Fibroblast of the aortic adventitia (primary cell): ENCODE measurements at places on chromosomes 3 and 15.

GRCh38 chr15:44535523-44536301 is 1.2 kb upstream of the EIF3J start:
- DNase-seq: no peak

DNA sequence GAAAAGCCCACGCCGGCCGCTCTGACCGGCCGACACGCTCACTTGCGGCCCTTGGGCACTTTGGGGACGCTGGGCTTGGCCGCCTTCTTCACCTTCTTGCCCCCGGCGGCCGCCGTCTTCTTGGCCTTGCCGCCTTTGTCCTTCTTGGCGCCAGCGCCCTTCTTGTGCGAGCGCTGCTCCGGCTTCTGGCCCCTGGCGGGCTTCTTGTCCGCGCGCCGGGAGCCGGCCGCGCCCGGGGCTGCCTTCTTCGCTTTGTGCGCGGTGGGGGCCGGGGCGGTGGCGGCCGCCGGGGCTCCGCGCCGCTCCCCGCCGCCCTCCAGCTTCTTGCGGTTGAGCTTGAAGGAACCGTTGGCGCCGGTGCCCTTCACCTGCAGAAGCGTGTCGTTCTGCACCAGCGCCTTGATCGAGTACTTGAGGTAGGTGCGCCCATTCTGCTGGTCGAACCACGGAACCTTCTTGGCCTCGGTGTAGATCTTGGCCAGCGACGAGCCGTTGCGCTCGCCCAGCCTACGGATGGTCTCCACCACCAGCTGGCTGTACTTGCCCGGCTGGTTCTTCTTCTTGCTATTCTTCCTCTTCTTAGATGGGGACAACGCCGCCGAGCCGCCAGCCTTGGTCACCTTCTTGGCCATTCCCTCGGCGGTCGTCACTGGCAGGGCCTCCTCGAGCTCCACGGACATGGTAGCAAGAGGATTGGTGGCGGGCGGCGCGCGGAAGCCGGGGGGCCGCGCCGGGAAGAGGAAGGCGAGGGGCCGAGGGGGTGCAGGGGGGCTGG is 36.7 kb downstream of the HMCES start:
- DNase-seq: peak; percentile 33

GRCh38 chr3:146493221-146493620 is 23.9 kb upstream of the PLSCR2 start:
- peak; percentile 66 for DNase-seq

DNA sequence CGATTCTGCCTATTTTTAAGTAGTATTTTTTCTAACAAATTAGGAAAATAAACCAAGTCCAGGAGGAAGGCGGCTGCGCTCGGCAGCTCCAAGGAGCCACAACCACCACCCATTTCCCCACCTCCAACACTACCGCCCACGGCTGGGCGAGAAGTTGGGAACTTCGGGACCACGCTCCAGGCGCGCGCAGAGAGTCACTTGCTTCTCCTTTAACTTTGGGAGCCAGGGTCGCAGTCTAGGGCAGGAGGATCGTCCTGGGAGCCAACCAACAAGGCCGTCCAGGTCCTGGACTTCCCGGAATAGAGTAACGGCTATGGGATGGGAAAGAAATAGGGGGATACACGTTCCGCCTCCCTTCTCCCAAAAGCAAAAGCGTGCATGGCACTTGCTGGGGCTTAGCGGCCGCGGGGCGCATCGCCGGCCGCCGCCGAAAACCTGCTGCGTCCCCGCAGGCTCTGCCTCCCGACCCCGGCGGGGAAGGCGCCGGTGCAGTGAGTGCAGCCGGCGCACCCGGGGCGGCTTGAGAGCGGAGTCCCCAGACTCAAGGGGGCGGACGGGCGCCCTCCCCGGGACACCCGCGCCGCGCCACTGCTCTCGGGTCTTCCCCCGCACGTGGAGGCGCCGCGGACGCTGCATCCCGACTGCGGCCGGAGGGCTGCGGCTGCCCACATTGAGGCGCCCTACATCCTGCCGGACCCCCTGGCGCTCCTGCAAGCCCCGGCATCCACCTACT is 699 bp downstream of the MEGF11 start:
- DNase-seq: peak; percentile 25

DNA sequence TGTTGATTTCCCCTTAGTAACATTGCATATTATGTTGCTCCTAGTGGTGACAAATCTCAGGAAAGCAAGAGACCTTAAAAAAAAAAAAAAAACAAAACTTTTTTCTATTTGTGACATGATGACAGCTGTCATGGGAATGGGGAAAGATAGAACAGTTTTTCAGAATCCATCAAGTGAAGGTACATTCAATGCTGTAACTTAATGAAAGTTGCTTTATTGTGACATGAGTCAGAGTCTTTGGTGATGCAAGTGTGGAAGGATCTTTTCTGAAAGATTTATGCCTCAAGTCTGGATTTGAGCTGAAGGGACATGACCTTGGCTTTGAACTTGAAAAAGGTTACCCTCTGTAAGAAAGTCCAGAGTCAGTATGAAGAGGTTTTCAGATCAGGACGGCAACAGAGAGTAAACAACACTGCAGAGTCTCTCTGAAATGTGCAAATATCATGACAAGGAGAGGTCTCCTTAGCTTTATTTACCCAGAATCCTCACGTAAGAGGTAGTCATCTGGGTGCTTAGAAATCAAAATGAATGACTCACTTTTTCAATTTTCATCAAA is 424.7 kb downstream of the CNTN4 start:
- no peak for DNase-seq

DNA sequence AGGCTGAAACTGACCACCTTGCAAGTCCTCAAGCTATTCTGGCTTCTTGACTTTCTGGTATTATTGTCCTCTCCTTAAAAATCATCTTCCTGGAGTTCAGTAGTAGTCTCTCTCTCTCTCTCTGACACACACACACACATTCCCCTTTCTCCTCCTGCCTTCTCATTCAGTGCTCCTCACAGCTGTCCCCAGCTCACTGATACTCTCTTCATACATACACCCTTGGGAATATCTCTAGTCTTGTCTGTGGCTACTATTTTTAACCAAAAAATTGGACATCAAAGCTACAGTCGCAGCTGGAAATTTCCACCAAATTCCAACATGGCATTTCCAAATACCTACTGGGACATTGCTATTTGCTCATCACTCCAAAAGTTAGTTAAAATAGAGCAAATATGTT is 178.9 kb downstream of the ECT2 start:
- no peak for DNase-seq

- no peak for DNase-seq
Measured at GRCh38 chr15:58406811-58407210, 25.0 kb upstream of the LIPC start.

GRCh38 chr3:119582178-119582577 is 2.9 kb downstream of the ADPRH start:
- no peak for DNase-seq

- DNase-seq: peak; percentile 68
Measured at GRCh38 chr15:93036951-93037819, 51.8 kb downstream of the RGMA start.

- DNase-seq: no peak
Measured at GRCh38 chr15:68428431-68428940, 3.5 kb downstream of the ITGA11 start.

DNA sequence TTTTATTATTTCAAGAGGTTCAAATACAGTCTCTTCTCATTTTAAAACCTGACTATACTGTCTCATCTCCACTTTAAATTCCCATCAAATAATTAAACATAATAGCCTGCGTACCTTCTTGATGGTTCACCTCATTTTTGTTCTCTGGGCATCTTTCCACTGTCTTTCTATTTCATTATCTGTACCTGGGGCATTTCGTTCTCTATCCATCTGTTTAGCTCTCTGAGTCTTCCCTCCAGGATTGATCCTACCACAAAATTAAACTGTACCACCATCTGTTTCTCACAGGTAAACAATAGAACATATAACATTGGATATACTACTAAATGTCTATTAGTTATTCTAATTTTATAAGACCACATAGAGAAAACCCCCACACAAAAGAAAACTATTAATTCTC is 1331.4 kb downstream of the NSUN3 start:
- DNase-seq: no peak

DNA sequence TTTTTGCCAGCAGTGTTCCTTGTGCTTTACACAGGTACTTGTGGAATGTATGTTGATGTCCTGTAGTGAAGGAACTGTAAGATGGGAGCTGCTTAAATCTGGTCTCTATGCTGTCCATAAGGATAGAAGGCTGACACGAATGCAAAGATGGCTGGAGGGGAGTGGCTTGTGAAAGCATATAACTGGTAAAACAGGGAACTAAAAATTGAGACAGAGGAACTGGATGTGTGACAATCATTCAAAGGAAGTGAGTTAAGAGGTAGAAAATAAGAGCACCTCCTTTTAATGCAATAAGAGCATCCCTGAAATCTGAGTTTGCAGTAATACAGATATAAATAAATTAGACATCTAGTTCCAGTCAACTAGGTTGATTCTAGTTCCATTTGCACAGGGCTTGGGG is 35.2 kb downstream of the RNF13 start:
- no peak for DNase-seq

DNA sequence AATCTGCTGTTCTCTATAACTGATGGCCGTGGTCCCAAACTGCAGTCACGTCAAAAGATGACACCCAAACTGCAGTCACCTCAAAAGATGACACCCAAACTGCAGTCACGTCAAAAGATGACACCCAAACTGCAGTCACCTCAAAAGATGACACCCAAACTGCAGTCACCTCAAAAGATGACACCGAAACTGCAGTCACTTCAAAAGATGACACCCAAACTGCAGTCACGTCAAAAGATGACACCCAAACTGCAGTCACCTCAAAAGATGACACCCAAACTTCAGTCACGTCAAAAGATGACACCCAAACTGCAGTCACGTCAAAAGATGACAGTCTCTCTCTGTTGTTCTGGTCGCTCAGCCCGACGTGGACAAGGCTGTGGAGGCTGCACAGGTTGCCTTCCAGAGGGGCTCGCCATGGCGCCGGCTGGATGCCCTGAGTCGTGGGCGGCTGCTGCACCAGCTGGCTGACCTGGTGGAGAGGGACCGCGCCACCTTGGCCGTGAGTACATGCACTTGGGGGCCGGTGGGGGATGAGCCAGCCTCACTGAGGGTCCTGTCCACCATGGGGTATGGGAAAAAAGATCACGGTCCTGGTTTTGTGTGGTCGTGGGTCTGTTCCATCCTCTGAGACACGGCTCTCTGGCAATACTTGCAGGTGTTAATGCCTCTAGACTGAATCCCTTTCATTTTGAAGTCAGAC is 7.7 kb downstream of the ALDH1A3 start:
- DNase-seq: no peak

DNA sequence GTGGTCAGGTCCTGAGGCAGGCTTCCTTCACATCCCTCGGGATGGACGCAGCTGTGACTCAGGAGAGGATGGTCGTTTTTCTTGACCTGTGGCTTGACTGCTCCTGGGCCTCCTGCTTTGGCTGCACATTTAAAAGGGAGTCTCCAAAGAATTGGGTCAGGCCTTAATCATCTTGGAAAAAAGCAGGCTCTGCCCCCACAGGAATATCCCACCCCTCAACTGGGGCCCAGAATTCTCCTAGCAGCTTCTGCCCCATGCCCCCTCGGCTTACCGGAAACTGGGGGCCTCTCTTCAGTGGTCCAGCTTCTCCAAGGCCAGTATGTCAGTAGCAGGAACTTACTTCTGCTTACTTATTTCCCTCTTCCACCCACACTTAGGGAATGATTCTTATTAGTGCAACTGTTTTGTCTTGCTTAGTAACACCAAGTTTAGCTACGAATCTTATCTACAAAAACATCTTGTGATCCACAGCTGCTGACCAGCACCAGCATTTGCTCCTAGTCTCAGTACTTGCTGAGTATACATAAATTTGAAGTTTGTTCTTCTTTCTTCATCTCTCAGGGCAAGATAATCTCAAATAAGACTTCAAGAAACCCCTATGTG is 35.7 kb downstream of the ATG7 start:
- DNase-seq: no peak

GRCh38 chr3:196203846-196204245 is 7.4 kb downstream of the ZDHHC19 start:
- no peak for DNase-seq

DNA sequence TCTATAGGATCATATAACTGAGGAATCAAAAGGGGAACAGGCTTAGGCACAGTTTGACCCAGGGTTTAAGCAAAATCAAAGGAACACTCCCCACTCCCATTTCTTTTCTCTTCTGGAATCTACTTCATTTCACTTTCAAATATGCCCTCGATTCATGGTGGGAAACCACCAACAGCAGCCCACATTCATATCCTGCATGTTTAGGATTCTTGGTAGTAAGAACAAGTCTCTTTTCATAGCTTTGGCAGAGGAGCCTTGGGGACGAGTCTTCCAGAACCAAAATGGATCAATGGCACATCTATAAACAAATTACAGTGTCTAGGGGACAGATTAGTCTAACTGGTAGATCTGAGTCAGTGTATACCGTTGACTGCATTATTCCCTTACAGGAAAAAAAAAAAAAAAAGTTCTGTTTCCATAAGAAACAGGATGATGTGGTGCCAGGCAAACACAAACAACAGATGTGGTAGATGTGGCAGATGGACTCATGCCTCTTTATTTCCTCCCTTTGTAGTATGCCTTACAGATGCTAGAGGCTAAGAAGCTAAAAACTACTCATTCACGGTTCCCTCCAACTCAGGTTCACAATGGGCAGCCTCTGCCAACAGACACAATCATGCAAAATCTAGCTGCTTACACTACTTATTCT is 578.3 kb upstream of the ADAMTS9 start:
- no peak for DNase-seq

DNA sequence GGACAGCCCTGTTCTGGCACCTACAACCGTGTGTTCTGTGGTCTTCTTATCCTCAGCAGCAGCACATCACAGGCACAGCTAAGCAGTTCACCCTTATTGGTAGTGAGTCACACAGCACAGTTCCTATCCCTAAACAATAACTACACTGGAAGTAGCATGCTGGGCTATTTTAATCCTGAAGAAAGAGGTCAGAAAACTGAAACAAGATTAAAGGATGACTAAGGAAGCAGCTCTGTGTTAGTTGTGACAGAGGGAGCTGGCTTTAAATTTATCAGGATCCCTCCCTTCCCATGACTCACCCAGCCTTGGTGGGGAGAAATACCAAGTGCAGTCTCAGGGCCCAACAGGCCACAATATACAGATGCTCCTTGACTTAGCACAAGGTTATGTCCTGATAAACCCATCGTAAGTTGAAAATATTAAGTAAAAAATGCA is 144.3 kb downstream of the ERC2 start:
- DNase-seq: peak; percentile 90

DNA sequence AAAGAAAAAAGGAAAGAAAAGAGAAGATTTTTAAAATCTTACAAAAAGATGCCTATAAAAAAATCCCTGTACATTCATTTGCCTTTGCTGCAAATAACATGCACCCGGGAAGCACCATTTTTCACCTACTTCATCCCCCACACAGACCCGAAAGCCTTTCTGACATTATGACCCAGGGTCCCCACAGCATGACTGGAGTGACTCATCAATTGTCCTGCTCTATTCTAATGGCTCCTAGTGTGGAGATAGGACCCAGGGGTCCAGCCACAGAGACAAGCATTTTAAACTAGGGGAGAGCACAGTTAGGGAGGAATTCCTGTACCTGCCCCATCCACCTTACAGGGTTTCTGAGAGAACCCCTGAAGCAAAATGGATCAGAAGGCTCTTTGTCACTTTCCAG is 14.7 kb upstream of the PXYLP1 start:
- no peak for DNase-seq
